NCI-H1105 (cell line): ENCODE measurements at places on chromosomes 5 and 9.

DNA sequence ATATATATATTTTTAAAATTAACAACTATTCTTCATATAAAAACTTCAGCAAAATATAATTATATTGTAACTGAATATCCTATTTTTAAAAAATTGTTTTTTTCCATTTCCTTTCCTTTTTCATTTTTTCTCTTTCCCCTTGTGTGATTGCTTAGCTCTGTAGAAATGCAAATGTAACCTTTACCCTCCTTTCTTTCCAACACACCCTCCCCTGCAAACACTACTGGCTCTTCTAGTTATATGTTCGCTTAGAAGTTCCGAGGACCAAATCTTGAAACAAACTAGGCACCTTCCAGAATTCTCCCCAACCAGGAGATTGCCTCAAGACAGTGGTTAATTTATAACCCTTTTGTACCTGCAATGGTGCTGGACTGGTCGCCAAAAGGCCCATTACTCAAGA is 1980.0 kb upstream of the CDH6 start:
- DNase-seq = no peak

- DNase-seq = no peak
Measured at GRCh38 chr5:32543291-32543690, 42.1 kb upstream of the SUB1 start.

DNA sequence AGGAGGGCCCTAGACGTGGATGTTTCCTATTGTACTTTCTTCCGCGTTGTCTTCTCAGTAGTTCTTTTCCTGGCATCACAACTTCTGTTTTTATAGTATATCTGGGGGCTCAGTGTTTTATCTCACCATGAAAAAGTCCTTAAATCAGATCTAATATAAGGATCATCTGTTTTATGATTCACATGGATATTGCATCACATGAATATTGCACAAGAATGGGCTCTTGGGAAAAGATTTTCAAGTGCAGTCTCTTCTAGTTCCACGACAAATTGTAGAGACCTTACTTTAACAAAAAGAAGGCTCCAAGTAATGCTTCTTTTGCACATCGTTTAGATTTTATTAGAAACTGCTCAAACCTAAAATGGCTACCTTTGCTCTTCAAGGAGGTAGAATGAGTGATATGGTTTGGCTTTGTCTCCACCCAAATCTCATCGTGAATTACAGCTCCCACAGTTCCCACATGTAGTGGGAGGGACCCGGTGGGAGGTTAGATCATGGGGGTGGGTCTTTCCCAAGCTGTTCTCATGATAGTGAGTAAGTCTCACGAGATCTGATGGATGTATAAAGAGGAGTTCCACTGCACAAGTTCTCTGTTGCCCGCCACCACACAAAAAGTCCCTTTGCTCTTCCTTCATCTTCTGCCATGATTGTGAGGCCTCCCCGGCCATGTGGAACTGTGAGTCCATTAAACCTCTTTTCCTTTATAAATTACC is 53.7 kb upstream of the FAM120A start:
- DNase-seq = no peak

DNA sequence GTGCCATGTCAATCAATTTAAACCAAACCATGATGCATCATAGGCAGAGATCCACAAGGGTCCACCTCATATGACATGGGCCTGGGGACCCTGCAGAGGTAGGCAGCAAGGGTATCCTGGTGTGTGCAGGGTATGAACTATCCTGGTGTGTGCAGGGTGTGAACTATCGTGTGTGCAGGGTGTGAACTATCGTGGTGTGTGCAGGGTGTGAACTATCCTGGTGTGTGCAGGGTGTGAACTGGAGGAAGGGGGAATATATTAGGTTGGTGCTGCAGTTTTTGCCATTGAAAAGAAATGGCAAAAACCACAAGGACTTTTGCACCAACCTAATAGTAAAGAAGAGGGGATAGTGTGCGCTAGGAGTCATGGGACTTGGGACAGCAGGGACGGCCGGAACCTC is 50.0 kb downstream of the MFAP3 start:
- no peak for DNase-seq

- no peak for DNase-seq
Measured at GRCh38 chr5:73037545-73037944, 81.7 kb downstream of the FCHO2 start.

- no peak for DNase-seq
Measured at GRCh38 chr9:127676638-127677037, 30.1 kb upstream of the CFAP157 start.

GRCh38 chr5:139738193-139739149 is 57.1 kb upstream of the PSD2 start:
- no peak for DNase-seq

GRCh38 chr9:82721593-82721992 is 341.3 kb downstream of the RASEF start:
- DNase-seq = no peak

DNA sequence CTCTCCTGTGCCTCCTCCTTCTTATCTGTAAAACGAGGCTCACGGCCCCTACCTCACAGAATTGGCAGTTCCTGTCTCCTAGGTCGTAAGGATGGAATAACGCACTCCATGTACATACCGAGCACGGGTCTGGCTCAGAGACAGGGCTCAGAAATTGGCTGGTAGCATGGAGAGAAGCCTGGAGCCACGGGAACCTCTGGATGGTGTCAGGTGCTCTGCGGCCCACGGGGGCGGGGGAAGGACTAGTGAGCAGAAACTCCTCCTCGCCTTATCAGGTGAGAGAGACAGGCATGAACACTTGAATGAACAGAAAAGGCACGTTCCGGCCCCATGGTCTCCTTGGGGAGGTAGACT is 15.4 kb upstream of the C5orf47 start:
- peak; percentile 35 for DNase-seq

DNA sequence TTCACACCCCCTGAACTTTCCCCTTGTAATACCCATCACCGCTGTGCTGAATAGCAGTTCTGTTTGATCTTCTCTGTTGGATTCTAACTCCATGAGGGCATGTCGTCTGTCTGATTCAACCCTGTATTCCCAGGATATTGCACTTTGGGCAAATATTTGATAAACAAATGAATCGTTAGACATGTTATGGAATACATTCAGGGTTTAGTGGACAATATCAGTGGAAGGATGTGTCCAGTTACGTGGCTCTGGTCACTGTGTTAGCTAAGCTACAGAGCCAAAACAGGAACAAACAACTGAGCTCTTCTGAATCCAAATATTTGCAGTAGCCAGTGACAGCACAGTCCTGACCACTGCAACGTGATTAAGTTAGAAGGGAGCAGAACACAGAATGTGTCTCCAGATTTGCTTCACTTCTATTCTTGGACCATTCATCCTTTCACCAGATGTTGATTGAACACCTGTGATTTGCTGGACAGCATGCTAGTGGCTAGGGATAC is 13.2 kb downstream of the ANGPTL2 start:
- no peak for DNase-seq

DNA sequence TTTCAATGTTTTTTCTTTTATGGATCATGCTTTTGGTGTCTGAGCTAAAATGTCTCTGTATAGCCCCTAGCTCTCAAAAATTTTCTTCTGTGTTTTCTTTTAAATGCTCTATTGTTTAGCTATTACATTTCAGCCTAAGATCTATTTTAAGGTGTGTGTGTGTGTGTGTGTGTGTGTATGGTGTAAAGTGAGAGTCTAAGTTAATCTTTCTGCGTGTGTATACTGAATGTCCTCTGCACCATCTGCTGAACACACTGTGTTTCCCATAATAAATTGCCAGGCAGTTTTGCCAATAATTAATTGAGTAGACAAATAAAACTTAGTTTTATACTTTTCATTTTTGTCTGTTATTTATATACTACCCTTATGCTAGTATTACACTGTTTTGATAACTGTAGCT is 2096.3 kb upstream of the C9orf72 start:
- no peak for DNase-seq

- no peak for DNase-seq
Measured at GRCh38 chr9:30522061-30522460, 1862.4 kb upstream of the ACO1 start.

DNA sequence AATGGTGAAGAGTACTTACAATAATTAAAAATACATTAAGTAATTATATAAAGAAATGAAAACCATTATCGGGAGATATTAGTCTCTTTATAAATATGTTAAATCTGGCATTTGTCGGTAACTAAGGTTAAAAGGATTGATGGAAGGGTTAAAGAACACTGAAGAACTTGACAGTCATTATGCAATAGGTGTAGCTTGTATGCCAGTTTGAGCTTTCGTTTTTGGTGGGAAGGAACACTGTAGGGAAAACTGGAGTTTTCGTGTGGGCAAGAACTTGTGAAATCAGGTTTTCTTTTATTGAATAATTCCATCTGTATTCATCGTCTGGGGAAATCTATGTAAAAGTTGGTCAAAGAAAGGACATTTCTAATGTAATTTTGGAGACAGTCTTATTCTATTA is 142.3 kb downstream of the DMRTA1 start:
- no peak for DNase-seq

DNA sequence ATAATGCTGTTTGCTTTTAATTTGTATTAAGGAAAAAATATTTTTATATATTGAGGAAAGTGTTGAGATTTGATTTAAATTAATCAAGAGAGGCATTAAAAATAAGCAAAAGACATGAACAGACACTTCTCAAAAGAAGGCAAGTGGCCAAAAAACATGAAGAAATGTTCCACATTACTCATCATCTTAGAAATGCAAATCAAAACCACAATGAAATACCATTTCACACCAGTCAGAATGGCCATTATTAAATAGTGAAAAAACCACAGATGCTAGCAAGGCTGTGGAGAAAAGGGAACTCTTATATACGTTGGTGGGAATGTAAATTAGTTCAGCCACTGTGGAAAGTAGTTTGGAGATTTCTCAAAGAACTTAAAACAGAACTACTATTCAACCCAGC is 45.9 kb downstream of the RANBP17 start:
- DNase-seq = no peak

GRCh38 chr5:33891788-33892619 is at the start of gene ADAMTS12:
Gene ADAMTS12 (minus strand): TSS chr5:33891990. CDS start chr5:33891856, 134 bp downstream.
- DNase-seq = no peak

DNA sequence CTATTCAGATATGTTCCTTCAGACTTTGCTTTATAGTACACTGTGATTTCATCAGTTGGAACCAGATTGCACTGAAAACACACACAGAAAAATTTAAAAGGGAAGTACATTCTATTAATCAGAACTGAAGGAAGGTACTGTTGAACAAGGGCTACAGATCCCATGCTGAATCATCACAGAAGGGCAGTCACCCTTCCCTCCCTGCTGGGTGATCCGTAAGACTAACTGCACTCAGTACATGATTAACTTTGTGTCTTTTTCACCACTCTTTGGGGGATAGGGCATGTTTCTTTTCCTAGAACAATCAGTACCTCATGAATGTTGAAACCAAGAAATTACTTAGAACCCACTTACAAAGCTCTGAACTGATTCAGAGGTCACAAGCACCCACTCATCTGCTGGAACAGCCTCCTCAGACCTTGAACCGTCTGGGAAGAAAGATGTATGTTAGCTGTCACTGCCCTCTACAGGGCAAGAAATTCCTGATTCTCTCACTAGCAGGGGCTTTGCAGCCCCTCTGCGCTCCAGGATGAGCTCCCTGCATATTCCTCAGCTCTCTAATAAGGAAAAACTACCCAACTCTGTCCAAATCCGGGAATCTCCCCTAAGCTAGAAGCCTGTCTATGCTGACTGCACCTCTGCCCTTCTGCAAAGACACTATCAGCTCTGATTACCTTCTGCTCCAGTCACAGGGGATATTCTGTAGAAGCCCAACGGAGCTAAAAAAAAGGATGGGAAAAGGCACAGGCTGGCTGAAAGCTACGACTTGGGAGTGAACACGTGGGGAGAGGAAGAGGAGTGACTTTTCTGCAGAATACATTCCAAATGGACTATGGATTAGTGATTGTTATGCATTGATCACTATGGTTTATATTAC is 51.0 kb downstream of the IARS1 start:
- DNase-seq = no peak
